ENCODE measurements at places on chromosomes 5 and 9.

DNA sequence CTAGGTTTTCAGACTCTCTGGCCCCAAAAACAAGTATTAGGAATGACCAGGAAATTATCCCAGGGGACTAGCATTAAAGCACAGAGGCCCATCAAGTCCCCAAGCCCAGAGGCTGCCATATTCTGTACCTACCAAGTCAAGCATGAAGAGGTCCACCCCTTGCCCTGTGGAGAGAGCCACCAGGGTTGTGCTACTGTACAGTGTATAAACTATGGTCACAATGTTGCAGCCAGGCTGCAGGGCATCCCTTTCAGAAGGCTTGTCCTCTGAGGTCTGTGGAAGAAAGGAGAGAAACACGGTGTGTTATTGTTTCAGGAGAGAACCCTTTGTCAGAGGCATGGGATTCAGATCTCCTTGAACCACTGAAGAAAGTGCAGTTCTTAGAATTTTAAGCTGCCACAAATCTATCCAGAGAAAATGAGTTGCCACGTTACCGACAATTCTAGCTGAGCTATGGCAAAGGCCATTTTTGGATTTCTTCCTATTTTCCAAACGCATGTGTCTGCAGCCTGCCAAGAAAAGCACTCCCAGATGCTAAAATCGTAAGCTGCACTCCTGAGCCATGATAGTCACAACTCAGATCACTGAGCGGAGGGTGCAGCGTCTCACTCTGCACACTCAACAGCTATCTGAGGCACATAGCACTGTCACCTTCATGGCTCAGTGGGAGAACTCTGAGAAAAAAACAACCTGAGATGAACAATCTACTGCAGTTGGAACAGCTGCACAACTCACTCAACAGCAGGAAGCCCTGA, 45.5 kb upstream of the SPATA31E1 start:
- DNase-seq, result no peak

DNA sequence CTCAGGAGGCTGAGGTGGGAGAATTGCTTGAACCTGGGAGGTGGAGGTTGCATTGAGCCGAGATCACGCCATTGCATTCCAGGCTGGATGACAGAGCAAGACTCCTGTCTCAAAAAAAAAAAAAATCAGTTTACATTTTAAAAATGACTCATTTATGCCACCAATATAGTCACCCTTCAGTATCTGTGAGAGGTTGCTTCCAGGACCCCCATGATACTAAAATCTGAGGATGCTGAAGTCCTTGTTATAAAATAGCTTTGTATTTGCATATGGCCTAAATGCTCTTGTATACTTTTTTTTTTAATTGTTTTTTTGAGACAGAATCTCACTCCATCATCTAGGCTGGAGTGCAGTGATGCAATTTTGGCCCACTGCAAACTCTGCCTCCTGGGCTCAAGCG, 5.8 kb downstream of the OCLN start:
- no peak for DNase-seq

GRCh38 chr9:96136992-96137670, 164.8 kb downstream of the HSD17B3 start:
- DNase-seq, result no peak

DNA sequence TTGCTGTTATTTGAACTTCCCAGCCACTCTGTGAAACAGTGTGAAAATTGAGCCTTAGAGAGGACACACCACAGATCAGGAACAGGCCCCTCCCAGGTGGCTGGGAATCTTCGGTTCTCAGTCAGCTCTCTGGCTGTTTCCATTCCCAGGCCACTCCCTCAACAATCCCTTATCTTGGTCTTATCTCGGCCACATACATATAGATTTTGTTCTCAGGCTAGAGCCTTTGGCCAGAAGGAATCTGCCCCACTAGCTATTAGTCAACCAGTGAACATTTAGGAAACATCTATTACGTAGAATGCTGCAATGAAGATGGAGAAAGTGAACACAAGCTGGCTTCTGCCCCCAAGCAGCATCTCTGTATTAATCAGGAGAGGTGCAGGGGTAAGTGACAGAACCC, 21.0 kb upstream of the WWC1 start:
- no peak for DNase-seq

DNA sequence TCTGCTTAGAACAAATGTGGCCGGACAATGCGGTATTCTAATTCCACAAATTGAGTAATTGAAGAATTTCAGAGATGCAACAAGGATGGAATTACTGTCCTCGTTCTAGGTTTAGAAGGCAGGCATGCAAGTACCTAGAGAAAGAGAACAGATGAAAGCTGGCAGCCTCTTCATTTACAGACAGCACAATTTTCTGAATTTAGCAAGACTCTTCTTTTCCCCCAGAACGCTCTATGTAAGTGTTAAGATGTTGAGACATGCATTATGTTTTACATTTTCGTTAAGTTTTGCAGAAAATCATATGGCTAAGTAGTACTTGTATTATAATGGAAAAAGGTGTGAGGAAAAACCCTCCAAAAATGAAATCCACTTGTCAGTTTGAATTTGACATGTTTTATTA, 259.5 kb upstream of the ARRDC3 start:
- no peak for DNase-seq
